ENCODE measurements at places on chromosomes 6 and 20.

DNA sequence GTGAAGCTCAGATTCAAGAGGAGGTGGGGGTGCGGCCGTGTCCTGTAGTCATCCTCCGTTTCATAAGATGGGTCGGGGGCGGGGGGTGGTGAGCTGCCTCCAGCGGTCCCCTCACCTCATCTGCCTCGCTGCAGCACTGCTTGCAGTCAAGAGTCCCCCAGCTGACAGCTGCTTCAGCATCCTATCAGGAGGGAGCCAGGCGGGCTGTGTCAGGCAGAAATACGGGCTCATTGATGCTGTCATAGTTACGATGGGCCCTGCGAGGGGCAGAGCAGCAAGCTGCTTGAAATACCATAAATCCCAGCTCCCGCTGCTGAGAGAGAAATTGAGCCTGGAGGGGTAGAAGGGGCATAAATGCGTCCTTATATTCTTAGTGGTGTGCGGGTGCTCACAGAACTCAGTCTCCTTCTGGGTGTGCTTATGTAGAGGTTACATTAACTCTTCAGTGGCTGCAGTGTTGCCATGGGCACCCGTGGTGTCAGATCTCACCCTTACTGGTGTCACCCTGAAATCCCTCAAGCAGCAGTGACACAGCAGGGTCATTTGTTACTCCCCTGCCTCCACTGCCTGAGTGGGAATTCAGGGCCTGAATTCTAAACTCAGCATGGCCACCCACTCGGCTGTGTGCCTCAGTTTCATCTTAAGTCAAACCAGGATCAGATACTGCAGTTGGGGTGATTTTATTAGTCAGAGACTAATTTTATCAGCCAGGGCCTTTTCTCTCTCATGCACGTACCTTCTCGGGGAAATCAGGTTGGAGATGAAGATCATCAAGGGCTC is 21.8 kb downstream of the CCDC167 start:
- no peak for DNase-seq

DNA sequence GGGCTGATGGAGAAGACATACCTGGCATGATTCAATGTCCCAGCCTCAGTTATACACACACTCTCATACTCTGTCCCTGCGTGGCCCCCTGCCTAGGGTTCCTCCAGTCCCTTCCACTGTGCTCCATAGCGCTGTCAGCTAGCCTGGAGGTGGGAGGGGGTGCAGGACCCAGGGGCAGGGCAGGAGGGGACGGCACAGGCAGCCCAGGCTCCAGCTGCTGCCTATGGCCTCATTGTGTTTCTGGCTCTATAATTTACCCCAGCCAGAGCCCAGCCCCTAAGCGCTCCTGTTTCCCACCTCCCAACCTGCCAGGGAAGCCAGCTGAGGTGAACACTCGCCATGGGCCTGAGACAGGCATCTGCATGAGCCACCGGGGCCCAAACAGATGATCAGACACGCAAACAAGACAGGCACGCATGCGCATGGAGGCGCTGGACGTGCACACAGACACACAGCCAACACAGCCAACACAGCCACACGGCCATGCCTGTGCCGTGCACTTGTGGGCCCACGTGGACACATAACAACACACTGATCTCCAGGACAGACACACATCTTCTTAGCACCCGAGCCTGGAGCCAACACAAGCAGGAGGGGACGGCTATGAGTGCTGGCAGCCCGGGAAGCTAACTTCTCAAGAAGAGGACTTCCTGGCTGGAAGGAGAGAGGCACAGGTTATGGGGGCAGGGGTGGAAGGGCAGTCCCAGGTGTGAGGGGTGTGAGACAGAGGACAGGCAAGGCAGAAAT is 124.9 kb downstream of the GRM4 start:
- no peak for DNase-seq

DNA sequence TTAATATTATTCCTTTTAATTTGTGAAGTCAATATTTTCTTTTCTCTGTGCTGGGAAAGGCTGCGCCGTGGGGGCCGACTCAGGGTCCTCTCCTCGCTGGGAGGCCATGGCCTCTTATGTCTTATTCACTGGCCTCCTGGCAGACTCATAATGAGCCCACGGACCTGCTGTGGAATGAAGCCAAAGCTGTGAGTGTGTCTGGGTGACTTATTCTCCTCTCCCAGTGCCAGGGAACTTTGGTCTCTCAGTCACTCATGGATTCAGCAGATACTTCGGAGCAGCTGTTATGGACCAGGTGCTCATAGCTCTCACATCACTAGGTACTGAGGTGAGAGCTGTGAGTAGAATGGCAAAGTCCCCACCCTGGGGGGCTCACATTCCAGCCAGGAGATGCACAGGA is 297.6 kb downstream of the CDH26 start:
- no peak for DNase-seq

DNA sequence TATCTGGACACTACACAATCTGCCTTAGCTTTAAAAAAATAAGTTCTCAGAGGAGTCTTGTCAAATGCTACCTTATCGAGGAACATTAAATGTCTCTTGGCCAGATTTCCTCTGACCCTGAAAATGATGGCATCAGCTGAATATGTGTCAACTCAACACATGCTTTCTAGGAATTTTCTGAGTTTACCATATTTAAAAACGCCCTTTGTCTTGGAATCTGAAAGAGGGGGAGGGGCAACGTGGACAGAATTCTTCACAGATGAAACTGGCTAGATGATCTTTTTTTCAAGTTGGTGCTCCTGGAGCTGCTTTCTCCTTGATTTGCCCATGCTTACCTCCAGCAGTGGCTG is 5.1 kb downstream of the SOX4 start:
- no peak for DNase-seq

DNA sequence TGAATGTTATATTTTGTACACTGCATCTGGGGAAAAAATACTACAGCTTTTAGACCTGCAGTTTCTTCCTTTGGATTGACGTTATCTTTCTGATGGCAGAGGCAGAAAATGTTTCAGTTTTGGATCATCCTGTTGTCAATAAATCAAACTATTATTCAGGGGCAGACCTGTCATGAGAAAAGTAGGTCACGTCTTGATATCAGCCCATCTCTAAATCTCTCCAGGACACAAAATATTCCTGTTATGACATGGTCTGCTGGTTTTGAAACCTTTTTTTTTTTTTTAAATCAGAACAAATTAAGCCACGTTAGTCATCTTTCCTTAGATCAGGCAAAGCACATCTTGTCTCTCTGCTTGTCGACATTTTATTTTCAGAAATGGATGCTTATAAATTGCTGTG is 24.0 kb downstream of the IL20RA start:
- DNase-seq: no peak

DNA sequence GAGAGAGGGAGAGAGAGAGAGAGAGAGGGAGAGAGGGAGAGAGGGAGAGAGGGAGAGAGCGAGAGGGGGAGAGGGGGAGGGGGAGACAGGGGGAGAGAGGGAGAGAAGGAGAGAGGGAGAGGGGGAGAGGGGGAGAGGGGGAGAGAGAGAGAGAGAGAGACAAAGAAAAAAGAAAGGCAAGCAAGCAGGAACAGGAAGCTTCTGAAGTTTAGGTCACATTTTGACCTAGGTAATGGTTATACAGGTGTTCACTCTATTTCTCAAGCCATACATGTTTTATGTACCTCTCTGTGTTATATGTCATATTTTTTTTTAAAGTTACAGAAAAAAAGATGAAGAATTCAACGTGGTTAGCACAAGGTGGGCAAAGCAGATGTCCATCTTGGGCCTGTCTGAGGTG is 9.4 kb downstream of the NHSL1 start:
- no peak for DNase-seq

- peak; percentile 17 for DNase-seq
Observed at GRCh38 chr6:25413207-25413905, 134.2 kb downstream of the CARMIL1 start.

DNA sequence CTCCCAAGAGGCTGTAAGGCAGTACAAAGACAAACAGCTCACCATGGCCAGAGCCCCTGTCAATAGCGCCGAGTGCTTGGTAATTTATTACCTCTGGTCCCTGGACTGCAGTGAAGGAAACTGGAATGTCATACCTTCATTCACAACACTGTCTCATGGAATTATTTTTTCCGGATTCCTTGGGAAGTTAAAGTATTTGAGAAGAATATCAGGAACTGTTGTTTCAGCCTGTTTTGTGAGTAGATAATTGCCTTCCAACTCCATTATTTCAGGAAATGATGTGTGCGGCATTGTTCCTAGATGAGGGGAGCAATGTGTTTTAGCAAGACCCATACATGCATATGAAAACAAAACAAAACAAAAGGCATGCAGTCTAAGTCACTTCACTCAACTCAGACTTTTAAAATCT is 64.0 kb downstream of the BLOC1S5 start:
- no peak for DNase-seq

- no peak for DNase-seq
Observed at GRCh38 chr20:59375541-59375940, 75.1 kb downstream of the EDN3 start.

GRCh38 chr20:8663424-8663823 is 405.5 kb upstream of the PLCB4 start:
- no peak for DNase-seq

DNA sequence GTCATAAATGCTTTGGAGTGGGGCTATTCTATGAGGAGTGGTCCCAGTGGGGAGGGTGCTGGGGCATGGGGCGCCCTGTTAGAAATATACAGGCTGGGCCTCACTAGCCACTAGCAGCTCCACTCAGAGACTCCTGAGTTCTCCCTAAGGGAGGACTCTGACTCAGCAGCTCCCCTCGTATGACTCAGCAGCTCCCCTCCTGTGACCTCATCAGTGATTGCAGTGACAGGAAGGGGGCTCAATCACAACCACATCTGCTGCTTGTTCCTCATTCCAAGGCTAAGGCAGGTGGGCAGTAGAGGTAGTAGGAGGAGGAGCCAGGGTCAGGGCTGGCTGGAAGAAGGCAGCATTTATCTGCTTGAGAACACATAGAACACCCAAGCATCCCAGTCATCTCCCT is 73.7 kb downstream of the PRND start:
- peak; percentile 20 for DNase-seq

GRCh38 chr20:49310705-49311104 is 32.8 kb upstream of the ZNFX1 start:
- no peak for DNase-seq

- no peak for DNase-seq
Observed at GRCh38 chr6:157725836-157726235, 97.2 kb upstream of the SNX9 start.

DNA sequence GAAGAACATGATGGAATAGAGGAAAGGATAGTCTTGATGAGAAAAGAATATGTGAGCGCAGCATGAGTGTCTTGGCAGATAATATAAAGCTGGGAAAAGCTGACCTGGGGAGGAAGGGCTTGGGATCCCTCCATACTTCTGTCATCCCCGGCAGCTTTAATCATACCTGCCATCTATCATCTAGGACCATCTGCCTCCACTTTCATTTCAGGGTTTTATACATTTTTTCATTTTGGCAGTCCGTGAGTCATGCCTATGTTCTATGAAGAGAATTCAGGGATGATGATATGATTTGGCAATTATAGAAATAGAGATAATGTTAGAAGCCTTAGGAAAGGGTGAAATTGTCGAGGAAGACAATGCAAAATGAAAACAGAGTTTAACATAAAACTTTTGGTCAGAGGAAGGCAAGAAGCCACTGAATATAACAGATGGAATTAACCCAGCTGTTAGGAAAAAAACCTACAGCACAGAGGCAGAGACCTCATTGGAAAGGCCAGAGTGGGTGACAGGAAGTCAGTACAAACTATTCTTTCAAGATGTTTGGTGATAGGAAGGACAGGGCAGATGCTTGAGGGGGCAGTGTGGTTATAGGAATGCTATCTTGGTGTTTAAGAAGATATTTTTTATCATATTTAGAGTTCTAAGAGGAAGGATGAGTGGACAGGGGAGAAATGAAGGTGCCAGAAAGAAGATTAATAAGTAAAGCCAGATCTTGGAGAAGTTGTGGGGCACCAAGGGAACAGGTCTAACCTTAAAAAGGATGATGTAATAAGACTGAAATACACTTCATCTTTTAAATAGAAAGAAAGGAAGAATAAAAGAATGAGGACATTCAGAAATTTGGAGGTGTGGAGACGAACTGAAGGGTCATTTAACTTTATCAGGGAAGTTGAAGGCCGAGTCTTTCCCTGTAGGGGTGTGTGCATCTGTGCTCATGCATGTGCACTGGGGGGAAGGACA is 37.8 kb downstream of the MARCKS start:
- DNase-seq: no peak

DNA sequence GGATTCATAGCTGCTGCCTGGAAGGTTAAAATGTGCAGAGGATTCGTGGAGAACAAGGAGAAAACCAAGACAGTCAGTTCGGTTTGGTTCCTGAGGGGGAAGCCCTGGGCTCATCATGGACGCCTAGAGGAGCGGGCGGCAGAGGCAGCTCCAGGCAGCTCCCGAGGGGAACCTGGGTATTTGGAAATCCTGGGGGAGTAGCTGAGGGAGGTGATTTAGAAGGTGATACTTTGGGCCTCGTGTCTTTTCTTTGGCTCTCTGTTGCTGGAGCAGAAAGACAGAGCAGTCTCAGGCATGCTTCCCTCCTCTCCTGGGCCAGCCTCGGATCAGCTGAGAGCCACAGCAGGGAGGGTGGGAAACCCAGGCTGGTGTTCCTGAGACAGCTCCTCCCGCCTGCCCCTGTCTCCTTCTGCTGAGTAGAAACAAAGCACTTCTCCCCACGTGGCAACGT is 139.5 kb downstream of the DLL1 start:
- no peak for DNase-seq

- peak; percentile 54 for DNase-seq
Observed at GRCh38 chr20:22921595-22922421, 113.3 kb upstream of the SSTR4 start.

DNA sequence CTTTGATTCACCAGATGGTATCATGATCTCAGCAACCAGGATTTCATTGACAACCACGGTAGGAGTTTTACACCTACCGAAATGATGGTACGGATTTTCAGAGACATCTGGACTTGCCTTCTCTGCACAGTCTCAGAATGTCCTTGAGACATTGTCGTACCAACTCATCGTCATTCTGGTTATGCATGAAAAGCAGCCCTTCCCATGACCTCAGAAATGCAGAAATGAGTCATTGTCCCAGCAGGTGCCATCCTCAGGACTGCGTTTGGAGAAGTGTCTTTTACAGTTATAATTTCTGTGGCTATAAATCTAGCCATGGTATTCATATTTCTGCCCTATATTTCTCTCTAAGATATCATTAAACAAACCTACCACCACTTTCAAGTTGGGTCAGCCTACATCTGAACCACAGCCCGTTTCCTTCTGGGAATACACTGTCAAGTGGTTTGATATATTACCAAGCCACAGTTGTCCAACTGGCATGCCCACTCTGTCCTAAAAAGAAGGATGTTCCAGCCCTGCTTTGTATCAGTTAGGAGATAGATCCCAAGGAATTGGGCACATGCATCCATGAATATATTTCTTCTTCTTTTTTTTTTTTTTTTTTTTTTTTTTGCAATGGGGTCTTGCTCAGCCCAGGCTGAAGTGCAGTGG is 7.5 kb upstream of the BFSP1 start:
- DNase-seq: no peak

- no peak for DNase-seq
Observed at GRCh38 chr20:33158637-33159385, 9.1 kb upstream of the BPIFA2 start.
